ENCODE measurements at places on chromosomes 16 and 17.
A peak's percentile ranks its signal among the peaks of the same experiment; 100 is the strongest.

DNA sequence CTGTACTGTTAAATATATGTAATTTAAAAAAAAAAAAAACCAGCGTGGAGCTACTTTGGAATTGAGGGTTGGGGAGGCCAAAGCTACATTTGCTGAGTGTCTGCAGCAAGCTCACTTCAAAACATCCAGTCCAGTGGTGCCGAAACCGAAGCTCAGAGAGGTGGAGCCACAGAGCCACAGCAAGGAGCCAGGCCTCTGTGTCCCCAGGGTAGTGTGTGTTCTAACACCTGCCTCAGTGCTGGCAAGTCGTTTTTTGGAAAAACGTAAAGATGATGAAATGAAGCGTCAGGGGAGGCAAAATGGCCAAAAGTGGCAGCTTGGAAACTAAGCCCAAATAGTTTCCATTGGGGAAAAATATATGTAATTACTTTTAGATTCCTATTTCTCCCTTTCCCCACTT is 36.1 kb upstream of the MRC2 start:
- no peak for DNase-seq

DNA sequence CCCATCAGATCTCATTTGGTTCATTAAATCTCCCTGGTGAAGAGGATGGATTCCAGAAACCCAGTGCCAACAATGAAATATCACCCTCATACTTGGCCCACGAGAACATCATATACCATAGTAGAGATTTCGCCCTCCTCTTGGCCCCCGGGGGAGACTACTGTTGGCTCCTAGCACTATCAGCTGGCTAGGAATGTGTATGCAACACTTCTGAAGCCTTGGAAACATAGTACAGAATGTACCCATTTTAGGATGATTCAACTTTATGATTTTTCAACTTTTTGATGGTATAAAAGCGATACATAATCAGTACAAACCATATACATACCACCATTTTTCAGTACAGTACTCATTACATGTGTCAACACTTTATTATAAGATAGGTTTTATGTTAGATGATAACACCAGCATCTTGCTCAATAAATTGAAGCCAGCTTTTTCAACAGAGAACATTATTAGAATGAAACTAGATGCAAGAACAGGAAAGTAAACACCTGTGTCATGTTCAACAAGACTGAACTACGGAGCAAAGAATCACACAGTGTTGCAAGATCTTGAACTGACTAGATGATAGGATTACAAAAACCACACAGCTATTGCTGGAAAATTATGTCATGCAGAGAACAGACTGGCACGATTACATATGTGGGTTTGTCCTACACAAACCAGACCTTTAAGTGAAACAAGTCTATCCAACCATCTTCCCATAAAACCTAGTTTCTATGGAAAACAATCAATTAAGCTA is 17.2 kb downstream of the RSL1D1 start:
- DNase-seq: peak; percentile 86

- peak; percentile 51 for DNase-seq
Observed at GRCh38 chr17:31907342-31907962, 5.9 kb upstream of the UTP6 start.

DNA sequence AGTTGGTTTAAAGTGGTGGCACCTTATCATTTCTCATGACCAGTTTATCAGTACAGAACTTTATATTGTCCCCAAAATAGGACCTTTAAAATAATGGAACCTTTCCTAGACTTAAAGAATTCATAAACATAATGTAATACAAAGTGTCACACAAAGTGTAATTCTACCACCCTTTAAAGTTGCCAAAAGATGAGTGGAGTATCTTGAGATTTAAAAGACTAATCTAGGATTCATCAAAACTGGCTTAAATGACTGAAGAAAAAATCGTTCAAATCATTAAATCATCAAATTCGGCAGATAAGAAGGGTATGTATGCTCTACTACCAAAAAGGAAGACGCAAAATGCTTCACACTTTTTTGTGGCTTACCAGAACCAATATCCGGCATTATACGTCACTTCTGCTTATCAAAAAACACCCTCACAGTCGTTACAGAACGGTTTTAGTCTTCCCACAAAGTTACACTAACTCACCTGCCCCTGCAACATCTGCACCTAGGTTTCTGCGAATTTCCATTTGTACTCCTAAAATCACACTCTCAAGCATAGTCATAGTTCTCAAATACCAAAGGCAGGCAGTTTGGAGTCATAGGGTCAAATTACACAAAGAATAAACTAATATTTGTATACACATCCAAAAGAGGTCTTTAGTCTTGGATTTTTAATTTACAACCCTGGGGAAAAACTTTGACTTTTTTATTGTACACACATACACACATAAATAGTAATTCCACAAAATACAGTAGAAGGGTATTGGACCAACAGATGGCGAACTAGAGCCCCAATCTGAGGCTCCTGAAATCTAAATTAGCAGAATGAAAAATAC is 1.4 kb upstream of the KANSL1 start:
- DNase-seq: peak; percentile 81

- DNase-seq: peak; percentile 96
Observed at GRCh38 chr16:67184995-67185650, 1.4 kb upstream of the MATCAP1 start.

DNA sequence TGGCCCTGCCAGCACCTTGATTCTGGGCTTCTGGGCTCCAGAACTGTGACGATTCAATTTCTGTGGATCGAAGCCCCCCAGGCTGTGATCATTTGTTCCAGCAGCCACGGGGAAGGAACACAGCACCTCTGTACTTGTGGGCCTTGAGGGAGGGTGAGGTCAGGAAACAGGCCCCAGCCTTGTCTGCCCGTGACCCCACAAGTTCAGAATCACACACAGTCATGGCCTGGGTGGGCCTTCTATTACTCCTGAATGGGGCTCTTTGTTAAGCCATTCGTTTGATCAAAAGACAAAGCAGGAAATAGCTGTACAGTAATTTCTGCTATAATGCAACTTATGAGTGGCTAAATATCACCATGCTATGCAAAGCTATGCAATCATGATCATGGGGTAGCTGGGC is 10.1 kb downstream of the ST6GALNAC2 start:
- DNase-seq: no peak

DNA sequence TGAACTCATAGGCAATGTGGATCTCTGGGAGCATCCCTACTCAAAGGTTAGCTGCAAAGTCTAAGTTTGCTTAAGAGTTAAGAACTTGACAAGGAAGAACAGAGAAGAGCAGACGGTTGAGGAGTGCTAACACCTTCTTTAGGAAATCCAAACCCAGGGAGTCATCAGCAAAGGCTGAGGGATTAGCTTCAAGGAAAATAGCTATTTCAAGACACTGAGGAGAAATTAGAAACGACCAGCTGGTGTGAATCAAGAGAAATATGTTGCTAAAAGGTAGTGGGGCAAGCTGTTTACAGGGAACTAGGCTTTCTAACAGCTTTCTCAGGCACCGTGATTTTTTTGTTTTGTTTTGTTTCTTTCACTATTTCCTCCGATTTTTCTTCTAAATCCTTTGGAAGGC is 90.7 kb downstream of the CDH8 start:
- DNase-seq: no peak

GRCh38 chr17:41594363-41594915 is 7.7 kb upstream of the KRT14 start:
- DNase-seq: no peak

DNA sequence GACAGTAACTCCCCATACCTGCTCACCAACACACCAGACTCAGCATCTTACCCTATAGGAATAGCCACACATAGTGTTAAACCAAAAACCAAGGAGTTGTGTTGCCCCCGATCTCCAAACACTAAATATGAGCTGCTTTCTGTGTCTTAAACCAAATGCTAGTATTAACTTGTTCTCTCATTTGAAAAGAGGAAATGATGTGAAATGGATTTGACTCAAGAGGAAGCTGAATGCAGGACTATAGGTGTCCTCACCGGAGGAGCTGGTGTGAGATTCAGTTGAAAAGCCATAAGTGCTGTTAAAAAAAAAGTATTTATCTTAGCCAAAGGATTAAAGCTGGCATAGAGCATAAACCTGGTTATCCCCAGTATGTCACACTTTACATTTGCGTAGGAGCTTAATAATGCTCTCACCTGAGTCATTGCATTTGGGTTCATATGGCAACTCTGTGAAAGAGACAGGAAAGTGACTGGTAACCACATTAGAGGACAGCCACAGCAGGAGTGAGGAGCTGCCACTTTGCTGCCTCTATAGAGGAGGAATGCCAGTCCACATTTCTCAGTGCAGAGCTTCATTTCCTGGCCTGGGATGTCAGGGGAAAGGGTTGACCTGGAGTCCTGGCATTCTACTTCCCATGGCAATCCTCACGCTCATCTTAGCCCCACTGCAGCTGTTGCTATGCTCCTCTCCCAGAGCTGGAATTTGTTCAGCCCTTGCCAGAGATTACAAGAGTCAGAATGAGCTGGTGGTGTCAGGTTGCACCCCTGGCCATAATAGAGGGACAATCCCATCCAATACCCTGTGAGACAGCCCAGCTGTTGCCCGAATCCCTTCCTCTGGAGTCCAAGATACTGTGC is 143.3 kb upstream of the ANKFN1 start:
- DNase-seq: no peak

DNA sequence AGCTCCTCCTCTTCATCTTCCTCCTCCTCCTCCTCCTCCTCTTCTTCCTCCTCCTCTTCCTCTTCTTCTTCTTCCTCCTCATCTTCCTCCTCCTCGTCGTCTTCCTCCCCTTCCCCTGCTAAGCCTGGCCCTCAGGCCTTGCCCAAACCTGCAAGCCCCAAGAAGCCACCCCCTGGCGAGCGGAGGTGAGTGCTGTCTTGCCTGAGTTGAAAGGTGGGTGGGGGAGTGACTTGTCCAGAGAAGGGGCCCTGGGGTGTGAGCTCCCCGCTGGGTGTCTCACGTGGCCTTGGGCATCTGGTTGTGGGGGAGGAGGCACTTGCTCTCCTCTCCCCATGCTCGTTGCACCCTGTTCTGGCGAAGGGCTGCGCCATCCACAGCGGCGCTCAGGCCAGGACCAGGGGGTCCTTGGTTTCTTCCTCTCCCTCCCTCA is 8.0 kb downstream of the ELOB start:
- no peak for DNase-seq

GRCh38 chr16:27174007-27174406 is 29.3 kb upstream of the KDM8 start:
- no peak for DNase-seq

- peak; percentile 89 for DNase-seq
Observed at GRCh38 chr17:42682722-42683403, 532 bp downstream of the CNTNAP1 start.

DNA sequence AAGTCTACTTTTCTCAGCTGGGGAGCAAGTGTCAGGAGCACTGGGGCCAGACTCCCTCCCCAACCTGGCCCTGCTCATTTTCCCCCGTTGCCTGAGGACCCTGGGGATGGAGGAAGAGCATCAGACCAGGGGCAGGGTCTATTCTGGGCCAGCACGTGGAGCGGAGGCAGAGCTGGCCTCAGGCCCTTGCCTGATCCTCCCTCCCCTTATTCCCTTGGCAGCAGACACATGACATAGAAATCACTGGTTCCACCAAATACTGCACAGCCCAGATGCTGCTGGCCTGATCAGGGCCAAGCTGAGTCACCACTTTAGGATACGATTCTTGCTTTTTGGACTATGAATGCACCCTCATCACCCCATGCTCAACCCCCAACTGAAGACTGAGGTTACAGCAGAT is 15.8 kb upstream of the AGRP start:
- peak; percentile 63 for DNase-seq

DNA sequence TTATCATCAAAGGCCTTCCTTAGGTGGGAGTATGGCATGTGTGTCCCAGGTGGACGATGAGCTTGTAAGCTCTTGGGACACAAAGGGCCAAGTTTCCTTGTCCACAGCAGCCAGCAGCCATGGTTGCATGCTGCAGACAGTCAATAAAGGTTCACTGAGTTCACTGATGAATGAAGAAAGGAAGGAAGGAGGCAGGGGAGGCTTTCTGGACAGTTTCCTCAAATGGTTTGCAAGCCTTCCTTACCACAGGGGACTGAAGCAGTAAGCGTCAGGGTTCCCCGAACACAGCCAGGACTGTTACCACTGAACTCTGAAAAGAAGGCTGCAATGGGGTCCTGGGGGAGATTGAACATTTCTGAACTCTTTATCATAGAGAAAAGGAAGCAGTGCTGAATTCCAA is 111.1 kb downstream of the GAS7 start:
- no peak for DNase-seq

GRCh38 chr17:61232871-61233270 is 166.8 kb upstream of the TBX2 start:
- peak; percentile 51 for DNase-seq

DNA sequence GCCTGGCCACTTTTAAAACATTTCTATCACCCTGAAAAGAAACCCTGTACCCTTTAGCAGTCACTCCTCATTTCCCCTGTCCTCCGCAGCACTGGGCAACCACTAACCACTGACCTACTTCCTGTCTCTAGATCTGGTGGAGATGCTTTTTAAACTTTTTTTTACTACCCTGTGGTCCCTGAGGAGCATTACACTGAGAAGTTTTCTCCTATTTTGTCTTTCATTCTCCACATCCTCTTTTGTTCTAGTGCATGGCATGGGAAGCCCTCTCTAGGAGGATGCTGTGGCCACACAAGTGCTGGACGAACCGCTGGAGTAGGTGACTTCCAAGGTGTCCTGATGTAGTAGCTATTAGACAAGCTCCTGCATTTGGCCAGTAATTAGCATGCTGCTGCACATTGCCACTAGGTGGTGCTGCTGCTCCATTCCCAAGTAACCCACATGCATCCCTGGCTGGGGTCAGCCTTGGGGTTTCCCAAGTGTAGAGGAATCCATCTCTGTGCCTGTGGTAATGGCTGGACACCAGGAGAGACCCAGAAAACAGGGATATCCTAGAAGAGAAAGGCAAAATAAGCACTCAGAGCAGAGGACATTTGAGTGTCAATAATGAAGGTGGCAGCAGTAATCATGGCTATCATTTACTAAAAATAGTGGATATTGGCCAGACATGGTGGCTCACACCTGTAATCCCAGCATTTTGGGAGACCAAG is 143.8 kb upstream of the CRHR1 start:
- peak; percentile 78 for DNase-seq

DNA sequence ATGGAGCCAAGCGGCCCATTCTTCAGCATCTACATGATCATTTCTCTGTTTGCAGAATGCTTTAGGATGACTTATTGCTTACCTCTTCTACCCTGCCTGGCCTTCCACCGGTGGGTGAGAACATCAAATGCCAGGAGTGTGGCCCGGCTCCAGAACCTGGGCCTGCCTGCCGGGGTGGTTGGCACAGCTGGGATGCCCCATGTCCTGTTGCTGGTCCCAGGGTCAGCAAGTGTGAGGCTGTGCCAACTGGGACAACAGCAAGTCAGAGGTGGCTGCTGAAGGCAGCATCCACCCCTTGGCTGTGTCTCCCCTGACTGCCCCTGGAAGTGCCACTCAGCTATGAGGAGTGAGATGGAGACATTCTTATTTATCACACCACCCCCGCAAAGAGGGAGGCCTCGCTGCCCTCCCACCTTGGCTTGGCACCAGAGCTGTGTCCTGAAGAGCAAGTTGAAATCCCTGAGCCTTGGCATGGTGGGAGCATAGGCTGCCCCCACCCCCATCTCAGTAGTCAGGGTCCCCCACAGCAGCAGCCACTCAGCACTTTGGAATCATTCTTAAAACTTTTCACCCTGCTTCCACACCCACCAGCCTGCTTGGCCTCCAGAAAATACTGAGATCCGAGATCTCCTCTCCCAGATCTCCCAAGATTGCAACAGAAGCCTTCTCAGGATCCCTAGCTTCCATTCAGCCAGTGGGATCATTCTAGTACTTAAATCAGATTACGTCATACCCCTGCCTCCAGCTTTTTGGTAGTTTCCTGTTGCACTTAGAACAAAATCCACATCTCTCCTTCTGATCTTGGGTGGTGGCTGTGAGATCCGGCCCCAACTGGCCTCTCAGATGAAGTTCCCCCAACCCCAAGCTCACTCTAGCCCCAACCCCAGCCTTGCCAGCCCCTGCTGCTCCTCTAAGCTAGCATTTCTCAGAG is 127.5 kb downstream of the SOCS1 start:
- peak; percentile 85 for DNase-seq
